Suppressor macrophage treated with lipopolysaccharide for 1 hour (primary cell): ENCODE measurements at places on chromosomes 2 and 18.
A peak's percentile ranks its signal among the peaks of the same experiment; 100 is the strongest.

DNA sequence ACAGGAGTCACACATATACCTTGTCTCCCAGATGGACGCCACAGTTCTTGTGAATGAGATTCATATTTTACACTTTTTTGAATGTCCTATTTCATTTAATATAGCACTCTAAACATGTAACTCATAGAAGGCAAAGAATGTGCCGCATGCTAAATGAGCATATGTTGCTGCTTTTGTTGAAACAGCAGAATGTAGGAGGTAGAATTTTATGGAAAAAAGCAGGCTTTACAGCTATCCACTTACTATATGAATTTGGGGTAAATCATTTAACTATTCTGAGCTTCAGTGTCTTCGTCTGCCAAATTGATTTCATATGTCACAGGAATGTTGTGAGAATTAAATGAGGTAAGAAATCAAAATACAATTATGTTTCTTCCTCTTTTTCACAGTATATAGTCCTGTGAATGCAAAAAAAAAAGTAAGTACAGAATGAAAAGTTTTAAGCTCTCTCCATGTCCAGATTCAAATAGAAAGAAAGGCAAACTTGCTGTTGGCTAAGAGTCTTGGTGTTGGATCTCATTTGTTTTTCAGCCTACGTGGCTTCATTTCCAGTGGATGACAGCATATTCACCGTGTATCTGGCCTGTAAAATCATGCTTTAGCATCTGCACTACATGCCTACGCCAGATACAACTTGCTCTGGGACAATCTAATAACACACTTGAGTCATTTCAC, 154.7 kb upstream of the CNTNAP5 start:
- no peak for DNase-seq

DNA sequence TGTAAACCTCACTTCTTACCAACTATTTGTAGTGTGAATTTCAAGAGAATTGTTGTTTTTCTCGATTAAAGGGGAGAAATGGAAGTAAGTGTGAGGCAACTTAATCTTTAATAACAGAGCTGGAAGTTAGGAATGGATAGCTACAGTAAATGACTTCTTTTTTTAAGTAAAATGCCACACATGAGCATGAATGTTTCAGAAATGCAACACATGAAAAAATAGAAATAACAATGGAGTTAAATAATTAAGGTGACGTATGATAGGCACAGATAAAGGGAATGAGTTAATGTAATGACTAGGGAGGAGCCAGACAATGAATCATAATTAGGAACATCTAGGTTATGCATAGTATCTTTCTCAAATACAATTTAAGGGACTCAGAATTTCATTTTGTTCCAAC, 3.4 kb downstream of the REL start:
- peak; percentile 75 for DNase-seq

DNA sequence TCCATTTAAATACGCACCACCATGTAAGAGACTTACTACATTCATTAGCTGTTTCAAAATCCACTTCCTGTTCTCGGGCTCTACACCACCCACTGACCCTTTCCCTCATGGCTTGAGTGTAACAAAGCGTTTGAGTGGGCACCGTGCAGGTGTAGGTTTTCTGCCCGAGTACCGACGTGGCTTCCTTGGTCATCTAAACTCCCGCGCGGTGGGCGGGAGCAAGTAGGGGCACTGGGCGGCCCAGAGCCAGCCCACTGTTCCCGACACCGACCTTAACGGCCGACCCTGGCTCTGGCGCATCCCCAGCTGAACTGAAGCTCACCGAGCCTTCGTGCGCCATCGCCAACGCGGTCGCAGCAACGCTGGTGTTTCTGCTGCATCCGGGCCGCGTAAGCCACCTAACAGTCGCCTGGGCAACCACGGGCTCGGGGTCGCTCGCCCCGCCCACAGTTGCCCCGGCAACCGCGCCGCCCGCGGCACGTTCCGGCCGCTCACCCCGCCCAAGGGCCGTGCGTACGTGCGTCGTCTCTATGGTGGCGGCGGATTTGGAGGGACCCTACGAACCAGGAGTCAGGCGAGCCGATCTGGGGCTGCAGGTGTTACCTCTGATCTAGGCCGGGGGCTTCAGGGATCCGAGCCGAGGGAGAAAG, at the start of the genes C2orf81 and WDR54:
TSS of gene C2orf81 (minus strand) at position 399 of the 650 bp plus-strand sequence. CDS start at position 340, 59 bp downstream.
TSS of gene WDR54 (plus strand) at position 510 of the 650 bp plus-strand sequence. CDS start 424 bp downstream, outside the sequence.
- DNase-seq = peak; percentile 76

DNA sequence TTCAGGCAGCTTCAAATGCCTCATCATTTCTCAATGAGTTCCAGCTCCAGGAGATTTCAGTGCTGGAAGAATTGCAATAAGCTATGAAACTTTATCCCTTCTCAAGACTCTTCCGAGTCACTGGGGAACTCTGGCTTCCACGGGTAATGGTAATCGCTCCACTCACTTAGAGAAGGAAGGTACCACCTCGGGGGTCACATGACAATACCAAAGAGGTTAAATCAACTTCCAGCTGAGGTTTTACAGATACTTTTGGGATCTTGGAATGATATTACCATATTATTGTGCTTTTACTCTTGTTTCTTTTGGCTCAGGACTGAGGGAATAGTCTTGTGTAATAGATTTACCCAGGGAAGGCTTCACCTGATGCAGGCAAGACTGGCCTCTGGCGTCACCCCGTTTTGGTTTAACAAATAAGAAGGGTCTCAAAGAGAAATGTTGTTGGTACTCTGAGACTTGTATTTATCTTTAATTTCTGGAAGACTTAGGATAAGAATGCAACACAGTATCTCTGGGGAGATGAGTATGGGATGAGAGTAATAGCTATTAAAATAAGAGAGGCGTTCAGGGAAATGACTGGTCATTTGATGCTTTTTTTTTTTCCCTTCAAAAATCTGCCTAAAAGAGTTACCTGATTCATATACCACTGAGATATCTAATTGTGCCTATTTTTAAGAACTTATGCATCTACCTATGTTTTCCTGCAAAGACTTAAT, 316.9 kb upstream of the ZEB2 start:
- DNase-seq = no peak

DNA sequence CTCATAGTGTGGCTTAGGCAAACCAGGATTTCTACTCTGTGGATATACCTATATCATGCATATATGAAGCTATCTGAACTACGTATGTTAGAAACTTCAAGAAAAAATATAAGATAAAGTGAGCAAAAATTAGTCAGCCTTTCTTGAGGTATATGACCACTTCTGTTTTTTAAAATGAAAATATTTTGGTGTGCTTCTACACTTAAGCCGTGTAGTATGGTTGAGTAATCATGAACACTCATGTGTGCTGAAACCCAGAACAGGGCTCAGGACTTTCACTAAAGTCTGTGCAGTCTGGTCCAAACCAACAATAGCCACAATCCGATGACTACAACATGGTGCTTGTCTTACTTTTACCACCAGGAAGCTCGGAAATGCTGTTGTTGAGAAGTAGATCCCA, 48.9 kb upstream of the TMEM177 start:
- DNase-seq = no peak

DNA sequence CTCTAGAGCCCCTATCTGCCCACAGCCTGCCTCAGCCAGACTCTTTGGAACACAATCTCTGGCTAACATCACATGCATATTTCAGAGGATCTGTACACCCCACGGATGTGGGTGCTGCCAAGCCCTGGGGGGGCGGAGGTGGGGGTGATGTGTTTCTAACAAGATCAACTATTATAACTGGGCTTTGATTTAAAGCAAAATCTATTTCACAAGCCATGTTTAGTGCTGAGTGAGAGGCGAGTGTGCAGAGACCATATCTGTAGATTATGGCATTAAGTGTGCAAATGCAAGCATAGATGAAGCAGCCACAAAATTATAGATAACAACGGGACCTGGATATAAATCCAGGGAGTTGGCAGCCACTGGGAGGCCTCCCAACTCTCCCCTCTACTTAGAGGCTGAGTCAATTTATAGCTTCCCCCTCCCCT, 135.8 kb upstream of the SMAD2 start:
- DNase-seq = no peak

DNA sequence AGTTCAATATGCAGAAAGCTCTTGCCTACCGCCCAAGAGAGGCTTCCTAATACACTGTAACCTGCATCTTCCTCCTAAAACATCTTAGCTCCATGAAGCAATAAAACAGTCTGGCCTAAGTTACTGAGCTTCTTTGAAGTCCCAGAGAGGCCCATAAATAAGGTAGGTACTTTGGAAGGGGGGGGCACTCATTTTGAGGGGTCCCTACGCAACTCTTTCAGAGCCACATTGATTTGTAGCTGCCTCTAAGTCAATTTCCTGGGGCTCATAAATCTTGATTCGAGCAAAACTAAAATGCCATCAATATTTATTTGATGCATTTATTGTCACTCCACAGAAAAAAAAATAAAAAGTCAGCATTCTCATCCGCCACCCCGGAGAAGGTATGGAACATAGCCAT, 60.4 kb upstream of the SIX2 start:
- no peak for DNase-seq

- DNase-seq = no peak
These were observed 759.5 kb downstream of the SATB2 start for GRCh38 chr2:198698230-198698629.

- no peak for DNase-seq
These were observed 33.7 kb upstream of the C18orf32 start for GRCh38 chr18:49520661-49521145.

DNA sequence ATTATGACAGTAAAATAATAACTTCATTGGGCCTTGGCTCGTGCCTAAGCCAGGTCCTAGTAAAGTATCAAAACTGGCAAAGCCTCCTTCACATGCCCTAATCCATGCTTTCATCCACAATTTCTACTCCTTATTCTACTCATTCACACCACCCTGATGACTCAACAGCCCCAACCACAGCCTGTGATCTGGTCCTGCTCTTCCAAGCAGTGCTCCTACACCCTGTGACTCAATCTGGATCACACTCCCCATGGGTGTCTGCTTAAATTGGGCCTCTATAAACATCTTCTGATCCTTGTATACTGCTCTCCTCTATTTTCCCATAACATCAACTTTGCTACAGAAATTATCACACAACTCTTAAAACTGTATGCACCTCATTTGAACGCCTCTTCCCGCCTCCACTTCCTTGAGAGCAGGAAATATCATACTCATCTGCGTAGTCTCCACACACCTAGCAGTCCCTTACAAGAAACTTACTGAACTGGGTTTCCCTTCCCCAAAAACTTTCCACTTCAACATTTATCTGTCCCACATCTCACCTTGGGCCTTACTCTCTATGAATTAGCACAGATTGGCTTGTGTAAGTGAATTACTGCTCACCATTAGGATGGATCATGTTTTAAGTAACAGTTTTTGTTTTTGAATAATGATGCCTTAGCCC, 15.9 kb downstream of the GTF3C3 start:
- peak; percentile 21 for DNase-seq

GRCh38 chr2:85423525-85423924, 5.0 kb downstream of the SH2D6 start:
- no peak for DNase-seq

DNA sequence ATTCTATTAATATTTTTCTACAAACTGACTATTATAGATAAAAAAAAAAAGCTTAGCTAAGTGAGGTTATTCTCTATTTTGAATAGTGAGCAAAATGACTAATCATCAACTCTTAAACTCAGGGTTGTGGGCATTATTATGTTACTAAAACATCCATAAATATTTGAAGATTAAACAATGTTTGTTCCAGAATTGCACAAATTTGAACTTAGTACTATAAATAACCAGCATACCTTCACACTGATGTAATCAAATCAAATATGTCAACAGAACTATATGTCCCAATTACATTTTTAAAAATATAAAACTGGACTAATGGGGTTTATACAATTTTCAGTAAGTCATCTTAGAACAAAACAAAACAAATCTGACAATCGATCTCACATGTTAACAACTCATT, 800.9 kb downstream of the LRP1B start:
- DNase-seq = no peak

DNA sequence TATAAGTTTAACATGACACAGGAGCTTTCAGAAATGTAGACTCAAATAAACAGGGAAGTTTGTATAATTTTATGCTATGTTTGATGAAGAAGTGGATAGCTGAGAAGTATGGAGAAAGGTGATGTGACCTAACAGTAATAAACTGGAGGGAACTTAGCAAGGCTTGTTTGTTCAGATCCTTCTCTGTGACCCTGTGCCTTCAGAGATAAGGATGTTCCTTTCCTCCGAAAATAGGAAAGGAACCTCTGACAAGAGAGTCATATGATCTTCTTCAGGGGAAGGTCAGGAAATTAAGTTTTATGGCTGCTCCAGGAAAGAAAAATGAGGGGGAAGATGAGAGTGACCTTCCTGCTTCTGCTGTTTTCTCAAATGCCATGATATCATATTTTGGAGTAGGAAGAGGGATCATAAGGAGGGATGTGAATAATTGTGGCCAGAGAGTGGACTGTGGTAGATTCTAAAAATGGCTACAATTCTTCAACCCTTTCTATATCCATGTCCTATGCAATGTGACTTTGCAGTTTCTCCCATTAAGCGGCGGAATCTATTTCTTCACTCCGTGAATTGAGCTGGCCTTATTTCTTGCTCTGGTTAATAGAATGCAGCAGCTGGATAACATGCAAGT, 8.5 kb upstream of the C2orf69 start:
- no peak for DNase-seq

DNA sequence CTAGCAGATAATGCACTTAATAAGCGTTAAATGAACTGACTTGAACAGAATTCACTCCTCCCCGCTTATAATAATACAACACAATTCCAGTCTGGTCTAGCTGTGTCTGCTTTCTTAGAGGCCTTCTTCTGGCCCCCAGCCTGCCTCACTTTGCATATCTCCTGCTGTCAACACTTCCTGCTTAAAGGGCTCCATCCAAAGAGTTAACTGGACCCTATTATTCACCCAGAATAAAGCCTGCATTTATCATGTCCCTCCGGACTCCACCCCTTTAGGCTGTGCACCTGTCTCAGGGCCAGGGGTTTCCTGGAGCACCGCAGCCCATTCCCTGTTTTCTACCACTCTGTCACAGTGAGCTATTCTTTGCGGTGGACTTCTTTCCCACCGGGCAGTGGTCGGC, 292.8 kb upstream of the FBXO11 start:
- no peak for DNase-seq

- no peak for DNase-seq
These were observed 121.3 kb downstream of the MTX2 start for GRCh38 chr2:176390276-176391147.

DNA sequence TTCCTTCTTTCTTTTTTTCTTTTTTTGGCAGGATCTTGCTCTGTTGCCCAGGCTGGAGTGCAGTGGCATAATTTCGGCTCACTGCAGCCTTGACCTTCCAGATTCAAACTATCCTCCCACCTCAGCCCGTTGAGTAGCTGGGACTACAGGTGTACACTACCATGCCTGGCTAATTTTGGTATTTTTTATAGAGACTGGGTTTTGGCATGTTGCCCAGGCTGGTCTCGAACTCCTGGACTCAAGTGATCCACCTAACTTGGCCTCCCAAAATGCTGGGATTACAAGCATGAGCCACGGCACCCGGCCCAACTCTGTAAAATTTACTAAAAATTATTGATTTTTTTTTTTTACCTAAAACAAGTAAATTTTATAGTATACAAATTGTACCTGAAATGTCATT, 360.8 kb downstream of the ALK start:
- no peak for DNase-seq

DNA sequence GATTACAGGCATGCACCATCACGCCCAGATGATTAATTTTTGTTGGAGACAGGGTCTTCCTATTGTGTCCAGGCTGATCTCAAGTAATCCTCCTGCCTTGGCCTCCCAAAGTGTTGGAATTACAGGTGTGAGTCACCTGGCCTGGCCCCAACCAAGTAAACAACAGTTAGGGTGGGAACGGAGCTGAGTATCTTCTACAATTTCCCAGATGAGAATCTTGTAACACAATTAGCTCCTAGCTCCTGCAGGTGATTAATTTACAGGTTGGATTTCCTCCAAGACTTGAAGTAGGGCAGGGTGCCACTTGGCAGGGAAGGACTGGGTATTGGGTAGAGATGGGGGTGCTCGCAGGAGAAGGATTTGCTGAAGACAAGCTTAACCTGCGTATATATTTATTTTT, 17.8 kb downstream of the NLRC4 start:
- no peak for DNase-seq
